ENCODE measurements at places on chromosomes 12 and 14. TPM values are rescaled to one million over a fixed set of nuclear protein-coding genes. Genes with fewer than 3 reads are reported as not detected.

GRCh38 chr12:11732023-11732422, 82.5 kb downstream of the ETV6 start:
- peaks cover 62% of the 10 kb centered on the region for H3K4me1 ChIP-seq
- no peaks in the 10 kb centered on the region for H3K27me3 ChIP-seq
- H3K4me3 ChIP-seq = peak overlapping the region; percentile 77
- H3K36me3 ChIP-seq = peaks cover 42% of the 10 kb centered on the region
- peak overlapping the region; percentile 81 for H3K27ac ChIP-seq

Gene FAR2
- total RNA-seq = 6.2 TPM

Gene FGF6
- total RNA-seq = not detected

- no peaks in the 10 kb centered on the region for H3K36me3 ChIP-seq
- no peak overlapping the region for H3K4me3 ChIP-seq
- peaks cover 3% of the 10 kb centered on the region for H3K27me3 ChIP-seq
- H3K27ac ChIP-seq = no peak overlapping the region
- H3K4me1 ChIP-seq = no peaks in the 10 kb centered on the region
- ATAC-seq = no peak
These were observed 229.7 kb downstream of the SLC25A21 start for GRCh38 chr14:36942522-36943245.

DNA sequence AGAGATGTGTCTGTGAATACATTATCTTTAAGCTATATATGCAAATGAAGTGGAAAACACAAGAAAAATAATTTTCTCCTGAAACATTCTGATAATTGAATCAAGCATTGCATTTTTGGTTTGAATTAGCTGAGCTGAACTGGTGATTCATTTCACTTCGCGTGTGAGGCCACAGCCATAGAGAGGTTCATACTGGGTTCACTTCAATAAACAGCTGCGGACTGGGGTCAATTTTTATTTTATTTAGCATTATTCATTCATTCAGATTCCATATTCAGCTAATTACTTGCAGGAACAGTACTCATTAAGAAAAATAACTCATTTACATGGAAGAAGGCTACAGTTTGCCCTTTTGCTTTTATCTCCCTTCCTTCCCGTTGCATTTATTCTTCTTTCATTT, 195.2 kb upstream of the LRIG3 start:
- no peaks in the 10 kb centered on the region for H3K36me3 ChIP-seq
- H3K4me3 ChIP-seq = no peak overlapping the region
- ATAC-seq = no peak
- no peaks in the 10 kb centered on the region for H3K4me1 ChIP-seq
- H3K27ac ChIP-seq = no peak overlapping the region
- H3K27me3 ChIP-seq = no peaks in the 10 kb centered on the region

Gene VRTN
- total RNA-seq = not detected

Gene MANSC1
- 0.63 TPM for total RNA-seq

GRCh38 chr14:102684298-102684663, 91.8 kb downstream of the RCOR1 start:
- H3K4me1 ChIP-seq = no peaks in the 10 kb centered on the region
- peaks cover 17% of the 10 kb centered on the region for H3K36me3 ChIP-seq

- no peak overlapping the region for H3K4me3 ChIP-seq
- H3K27me3 ChIP-seq = no peaks in the 10 kb centered on the region
- no peak overlapping the region for H3K27ac ChIP-seq
- no peak for ATAC-seq
- H3K36me3 ChIP-seq = no peaks in the 10 kb centered on the region
These were observed 173.4 kb upstream of the PZP start for GRCh38 chr12:9381619-9382018.

DNA sequence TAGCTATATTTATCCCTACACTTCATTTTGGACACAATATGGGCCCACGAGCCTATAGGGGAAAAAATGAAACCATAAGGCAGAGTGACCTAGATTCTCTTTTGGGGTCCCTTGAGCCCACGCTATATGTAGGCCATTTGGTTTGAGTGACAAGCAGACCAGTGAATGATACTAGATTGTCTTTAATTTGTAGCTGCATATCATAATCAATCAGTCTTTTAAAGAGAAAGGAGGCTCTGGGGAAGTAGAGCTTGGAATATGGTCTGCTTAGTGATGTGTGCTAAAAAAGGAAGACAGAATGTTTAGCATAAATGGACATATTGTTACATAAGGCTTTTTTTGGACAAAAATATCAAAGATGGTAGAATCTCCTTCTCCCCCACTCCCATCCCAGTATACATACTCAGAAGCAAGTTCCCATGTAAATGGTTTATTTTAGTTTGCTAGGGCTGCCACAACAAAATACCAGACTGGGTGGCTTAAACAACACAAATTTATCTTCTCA, 140.8 kb downstream of the CAPZA3 start:
- no peak for ATAC-seq

- H3K4me1 ChIP-seq = peaks cover 14% of the 10 kb centered on the region
- no peak overlapping the region for H3K4me3 ChIP-seq
- ATAC-seq = no peak
- no peaks in the 10 kb centered on the region for H3K36me3 ChIP-seq
These were observed 55.2 kb downstream of the EFCAB11 start for GRCh38 chr14:89899291-89899690.

- H3K27ac ChIP-seq = no peak overlapping the region
- H3K27me3 ChIP-seq = no peaks in the 10 kb centered on the region
- no peaks in the 10 kb centered on the region for H3K4me1 ChIP-seq
- H3K4me3 ChIP-seq = no peak overlapping the region
- ATAC-seq = no peak
These were observed 207.2 kb upstream of the TMTC1 start for GRCh38 chr12:29990971-29991370.

DNA sequence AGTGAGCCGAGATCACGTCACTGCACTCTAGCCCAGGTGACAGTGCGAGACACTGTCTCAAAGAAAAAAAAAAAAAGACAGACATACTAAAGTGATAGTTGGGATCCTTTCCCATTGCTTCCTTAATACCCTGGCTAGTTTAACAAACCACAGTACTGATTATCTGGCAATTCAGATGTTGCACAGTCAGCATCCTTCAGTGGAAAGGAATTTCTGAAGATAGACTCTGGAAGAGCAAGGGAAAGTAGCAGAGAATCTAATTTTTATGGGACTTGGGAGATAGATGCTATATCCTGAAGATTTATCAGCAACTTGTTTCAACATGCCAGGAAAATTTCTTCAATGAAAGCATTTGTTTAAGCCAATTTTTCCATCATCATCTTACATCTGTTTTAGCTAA, 6.5 kb upstream of the PPFIBP1 start:
- no peak for ATAC-seq
- H3K4me3 ChIP-seq = no peak overlapping the region
- no peak overlapping the region for H3K27ac ChIP-seq
- H3K36me3 ChIP-seq = no peaks in the 10 kb centered on the region

Gene NID2
- total RNA-seq = not detected

DNA sequence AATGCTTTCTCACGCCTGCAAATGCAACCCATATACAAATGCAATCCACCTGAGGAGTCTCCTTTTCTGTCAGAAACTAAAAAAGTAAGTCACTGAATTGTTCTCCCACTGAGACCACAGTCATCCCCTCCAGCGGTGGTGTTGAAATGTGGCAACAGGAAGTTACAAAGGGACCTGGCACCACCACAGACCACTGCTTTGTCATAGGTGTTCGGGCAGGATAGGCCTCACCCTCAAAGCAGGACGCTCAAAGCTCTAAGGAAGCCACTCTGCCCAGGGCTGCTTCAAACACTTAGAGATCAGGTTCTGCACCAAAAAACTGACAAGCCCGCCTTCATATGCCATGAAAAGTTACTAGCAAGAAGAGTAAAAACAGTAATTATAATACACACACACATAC, 11.3 kb downstream of the PHLDA1 start:
- H3K4me3 ChIP-seq = peak overlapping the region; percentile 79
- peak; percentile 85 for ATAC-seq
- peak overlapping the region; percentile 100 for H3K27ac ChIP-seq
- H3K27me3 ChIP-seq = no peaks in the 10 kb centered on the region
- peaks cover 29% of the 10 kb centered on the region for H3K4me1 ChIP-seq

Gene MDM1
- 14.2 TPM for total RNA-seq

Gene SLC5A8
- not detected for total RNA-seq

DNA sequence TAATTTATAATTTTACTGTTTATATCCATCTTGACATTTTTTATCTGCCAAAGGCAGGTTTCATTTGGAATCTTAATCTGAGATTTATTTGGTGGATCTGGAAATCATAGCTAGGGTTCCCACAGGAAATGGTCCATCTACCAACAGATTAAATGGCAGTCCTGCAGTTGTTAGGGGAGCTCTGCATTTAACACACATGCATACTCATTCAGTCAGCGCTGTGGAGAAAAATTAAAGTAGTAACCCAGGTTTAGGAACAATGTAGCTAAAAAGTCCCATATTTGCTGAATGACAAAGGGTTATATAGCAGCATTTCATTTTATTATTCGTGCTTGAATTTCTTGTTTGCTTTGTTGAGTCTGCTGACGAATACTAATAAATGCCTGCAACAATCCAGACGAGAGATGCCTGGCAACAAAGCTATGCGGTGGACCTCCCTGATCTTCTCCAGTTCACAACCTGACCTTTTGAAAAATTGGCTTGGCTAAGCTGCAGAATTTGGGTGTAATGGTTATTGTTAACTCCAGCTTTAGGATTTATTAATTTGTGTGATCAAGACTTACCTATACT, 59.8 kb downstream of the MIPOL1 start:
- H3K4me3 ChIP-seq = no peak overlapping the region
- no peak for ATAC-seq
- no peaks in the 10 kb centered on the region for H3K36me3 ChIP-seq
- no peak overlapping the region for H3K27ac ChIP-seq

- no peak for ATAC-seq
- H3K27ac ChIP-seq = no peak overlapping the region
- no peaks in the 10 kb centered on the region for H3K27me3 ChIP-seq
- H3K36me3 ChIP-seq = peaks cover 87% of the 10 kb centered on the region
- peaks cover 7% of the 10 kb centered on the region for H3K4me1 ChIP-seq
- no peak overlapping the region for H3K4me3 ChIP-seq
These were observed 149.6 kb downstream of the PLXNC1 start for GRCh38 chr12:94297876-94298505.

GRCh38 chr12:124045671-124046455, 72.8 kb downstream of the ZNF664 start:
- H3K4me3 ChIP-seq = no peak overlapping the region
- H3K27me3 ChIP-seq = peaks cover 6% of the 10 kb centered on the region

Gene SSTR1
- total RNA-seq = not detected

- H3K27ac ChIP-seq = no peak overlapping the region
- no peaks in the 10 kb centered on the region for H3K36me3 ChIP-seq
- ATAC-seq = no peak
- no peaks in the 10 kb centered on the region for H3K27me3 ChIP-seq
- H3K4me3 ChIP-seq = no peak overlapping the region
- H3K4me1 ChIP-seq = no peaks in the 10 kb centered on the region
These were observed 92.2 kb downstream of the ACSS3 start for GRCh38 chr12:81170072-81170471.

DNA sequence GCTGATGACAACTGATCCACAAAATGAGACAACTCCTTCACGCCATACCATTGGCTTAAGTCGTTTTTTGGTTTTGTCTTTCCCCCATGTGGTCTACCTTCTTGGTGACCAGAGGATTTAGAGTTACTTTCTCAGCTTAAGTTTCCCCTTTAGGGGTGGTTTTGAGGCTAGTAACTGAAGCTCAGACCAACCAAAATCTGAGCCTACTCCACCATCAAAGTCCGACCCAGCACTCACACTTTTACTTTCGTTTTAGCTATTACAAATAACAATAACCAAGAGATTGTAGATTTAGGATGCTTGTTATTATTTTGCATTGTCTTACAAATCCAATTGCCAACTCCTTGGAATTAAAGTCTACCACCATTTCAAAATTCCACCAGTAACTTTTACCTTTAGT, 130.6 kb upstream of the MDM1 start:
- peaks cover 15% of the 10 kb centered on the region for H3K4me1 ChIP-seq
- H3K27me3 ChIP-seq = no peaks in the 10 kb centered on the region
- ATAC-seq = peak; percentile 53
- no peaks in the 10 kb centered on the region for H3K36me3 ChIP-seq
- peak overlapping the region; percentile 86 for H3K4me3 ChIP-seq

DNA sequence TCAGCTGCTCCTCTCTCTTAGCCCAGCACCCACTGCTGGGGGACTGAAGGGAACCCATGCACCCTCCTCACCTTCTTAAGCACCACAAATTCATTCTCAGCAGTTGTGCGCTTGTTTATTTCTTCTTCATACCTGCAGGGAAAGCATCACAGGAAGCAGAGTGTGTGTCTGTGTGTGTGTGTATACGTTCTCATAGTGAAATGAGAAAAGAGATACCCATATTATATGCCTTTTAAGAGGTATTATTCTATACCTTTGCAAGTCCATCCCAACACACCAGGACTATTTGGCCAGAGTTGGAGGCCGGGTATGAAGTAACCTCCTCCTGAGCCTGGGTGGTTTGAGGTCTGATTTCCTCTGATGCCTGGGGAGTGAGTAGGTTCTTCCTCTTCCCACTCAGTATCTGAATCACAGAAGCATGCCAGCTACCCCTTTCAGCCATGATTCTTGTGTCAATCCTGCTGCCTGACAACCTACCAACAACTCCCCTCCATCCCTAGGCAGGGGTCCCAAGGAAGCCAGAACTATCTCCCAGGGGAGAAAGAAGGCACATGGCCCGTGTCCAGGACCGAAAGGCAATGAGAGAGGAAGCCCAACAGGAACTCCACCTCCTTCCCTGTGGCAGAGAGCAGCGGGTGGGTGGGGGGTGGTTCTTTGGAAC, 3.0 kb downstream of the KRT73 start:
- no peaks in the 10 kb centered on the region for H3K36me3 ChIP-seq
- peak overlapping the region; percentile 7 for H3K4me3 ChIP-seq
- peaks cover 18% of the 10 kb centered on the region for H3K27me3 ChIP-seq
- ATAC-seq = peak; percentile 89
- peak overlapping the region; percentile 61 for H3K27ac ChIP-seq

DNA sequence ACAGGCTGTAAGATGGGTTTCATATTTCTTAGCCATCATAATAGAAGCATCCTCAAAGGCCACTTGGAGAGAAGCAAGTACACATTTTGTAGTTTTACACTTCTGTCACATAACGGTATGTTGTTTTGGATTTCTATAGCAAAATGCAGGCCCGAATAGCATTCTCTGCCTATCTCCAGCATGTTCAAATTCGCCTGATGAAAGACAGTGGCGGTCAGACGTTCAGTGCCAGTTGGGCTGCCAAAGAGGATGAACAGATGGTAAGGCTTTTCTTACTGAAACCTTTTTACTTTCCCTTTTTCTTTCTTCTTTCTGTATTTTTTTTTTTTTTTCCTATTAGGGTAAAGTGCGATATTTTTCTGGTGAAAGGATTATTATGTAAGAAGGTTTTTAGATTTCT, 110.5 kb downstream of the TTLL5 start:
- H3K27ac ChIP-seq = no peak overlapping the region
- no peaks in the 10 kb centered on the region for H3K27me3 ChIP-seq
- H3K36me3 ChIP-seq = peaks cover 37% of the 10 kb centered on the region
- no peak for ATAC-seq
- H3K4me3 ChIP-seq = no peak overlapping the region
- H3K4me1 ChIP-seq = no peaks in the 10 kb centered on the region

- H3K36me3 ChIP-seq = no peaks in the 10 kb centered on the region
- peak overlapping the region; percentile 52 for H3K4me3 ChIP-seq
- no peak for ATAC-seq
- peaks cover 18% of the 10 kb centered on the region for H3K27me3 ChIP-seq
- no peaks in the 10 kb centered on the region for H3K4me1 ChIP-seq
These were observed 671 bp downstream of the SPTB start for GRCh38 chr14:64878837-64879634.

GRCh38 chr12:95439461-95440230, 34.3 kb upstream of the METAP2 start:
- H3K27ac ChIP-seq = no peak overlapping the region
- no peak for ATAC-seq
- no peak overlapping the region for H3K4me3 ChIP-seq
- no peaks in the 10 kb centered on the region for H3K36me3 ChIP-seq
